H1 (cell line): ENCODE measurements at places on chromosomes 2 and 18.

DNA sequence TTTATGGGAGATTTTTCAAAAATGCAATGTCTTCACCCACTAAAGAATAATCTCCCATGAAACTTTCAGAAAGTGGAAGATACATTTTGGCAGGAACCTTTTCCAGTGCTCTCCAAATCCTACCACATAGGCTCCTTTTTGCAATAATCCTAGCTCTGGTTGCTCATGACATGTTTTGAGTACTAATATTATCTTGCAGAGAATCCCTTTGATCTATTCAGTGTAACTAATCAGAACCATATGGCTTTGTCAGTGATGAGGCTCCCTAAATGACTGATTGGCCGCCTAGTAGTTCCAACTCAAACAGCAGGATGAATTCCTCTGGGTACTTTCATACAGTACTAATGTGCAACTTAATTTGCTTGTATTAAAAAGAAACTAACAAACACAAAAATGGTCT lies 544.0 kb upstream of the FAM98A start:
- no peak for DNase-seq

GRCh38 chr2:217804791-217805667 lies 197.8 kb downstream of the TNS1 start:
- no peak for DNase-seq

GRCh38 chr2:44477657-44478414 lies 116.1 kb downstream of the CAMKMT start:
- DNase-seq = no peak

GRCh38 chr18:3666526-3667254 lies 216.7 kb downstream of the TGIF1 start:
- no peak for DNase-seq

DNA sequence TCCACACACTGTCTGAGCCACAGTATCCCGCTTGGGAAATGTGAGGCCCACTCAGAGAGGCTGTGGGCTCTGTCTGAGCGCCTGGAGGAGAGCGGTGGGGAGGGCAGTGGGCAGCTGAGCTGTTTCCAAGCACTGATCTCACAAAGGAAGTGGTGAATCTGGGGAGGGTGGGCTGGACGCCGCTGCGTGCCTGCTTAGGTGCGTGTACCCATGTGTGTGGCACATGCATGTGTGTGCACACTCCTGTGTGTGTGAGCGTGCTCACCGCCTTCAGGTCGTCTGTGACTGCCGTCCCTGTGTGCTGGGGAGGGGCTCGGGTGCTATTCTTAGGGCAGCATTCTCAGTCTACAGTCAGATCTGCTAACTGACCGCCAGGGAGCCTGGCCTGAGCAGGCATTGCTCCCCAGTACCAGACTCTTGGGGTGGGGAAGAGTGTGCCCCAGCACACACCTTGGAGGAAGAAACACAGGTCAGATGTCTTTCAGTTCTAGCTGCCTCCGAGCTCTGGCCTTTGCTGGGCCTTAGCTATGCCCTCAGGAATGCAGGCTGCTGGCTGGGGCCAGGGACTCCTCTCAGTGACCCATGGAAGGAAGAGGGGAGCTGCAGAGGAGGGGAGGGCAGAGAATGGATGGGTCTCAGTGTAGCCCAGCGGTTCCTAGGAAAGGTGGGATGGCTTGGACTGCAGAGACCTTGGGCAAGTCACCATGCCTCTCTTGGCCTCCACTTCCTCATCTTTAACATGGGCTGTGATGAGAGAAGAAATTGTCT lies 31.4 kb downstream of the KCNIP3 start:
- no peak for DNase-seq

DNA sequence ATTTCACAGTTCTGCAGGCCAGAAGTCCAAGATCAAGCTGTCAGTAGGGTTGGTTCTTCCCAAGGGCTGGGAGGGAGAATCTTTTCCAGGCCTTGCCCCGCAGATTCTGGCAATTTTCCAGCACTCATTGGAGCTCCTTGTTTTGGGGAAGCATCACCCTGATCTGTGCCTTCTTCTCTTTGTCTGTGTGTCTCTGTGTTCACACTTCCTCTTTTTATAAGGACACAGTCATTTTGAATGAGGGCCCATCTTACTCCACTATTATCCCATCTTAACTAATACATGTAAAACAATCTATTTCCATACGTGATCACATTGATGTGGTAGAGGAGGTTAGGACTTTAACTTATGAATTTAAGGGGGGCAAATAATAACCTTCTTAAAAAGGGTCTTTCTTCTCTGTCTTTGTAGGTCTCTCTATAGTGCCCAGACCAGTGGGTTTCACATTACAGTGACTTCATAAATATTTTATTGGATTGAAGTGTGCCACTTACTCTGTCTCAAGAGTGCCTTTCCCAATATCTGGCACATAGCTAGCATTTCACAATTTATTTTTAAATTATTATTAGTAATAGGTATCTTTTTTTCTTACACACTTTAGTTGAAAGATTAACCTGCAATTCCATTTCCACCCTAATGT lies 68.9 kb upstream of the CBLN2 start:
- DNase-seq = no peak

GRCh38 chr18:58761970-58762780 lies 90.9 kb downstream of the MALT1 start:
- DNase-seq = no peak

GRCh38 chr2:191010887-191011885 lies 2.8 kb downstream of the STAT1 start:
- no peak for DNase-seq
